ENCODE measurements at places on chromosomes 2 and 18.

GRCh38 chr2:240990726-240991377, 7.6 kb upstream of the SNED1 start:
- peak; percentile 51 for DNase-seq

DNA sequence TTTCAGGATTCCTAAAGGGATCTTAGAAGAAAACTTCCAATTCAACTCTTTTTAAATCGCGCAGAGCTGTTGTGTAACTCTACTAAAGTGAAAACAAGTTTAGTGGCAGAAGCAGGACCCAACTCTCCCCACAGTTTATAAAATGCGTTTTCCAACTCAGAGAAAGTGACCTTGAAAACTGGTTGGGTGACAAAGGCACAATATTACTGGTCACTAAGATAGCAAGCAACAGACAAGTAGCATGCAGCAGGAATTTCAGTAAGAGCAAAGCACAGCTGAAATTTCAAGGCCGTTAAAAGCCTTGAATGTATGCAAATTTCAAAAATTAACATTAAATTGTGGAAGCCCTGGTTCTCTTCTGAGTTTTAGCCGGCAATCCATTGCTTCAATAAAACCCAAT, 66.9 kb downstream of the STK39 start:
- no peak for DNase-seq

GRCh38 chr2:81542119-81542518, 1237.6 kb upstream of the LRRTM1 start:
- no peak for DNase-seq

- DNase-seq: no peak
Observed at GRCh38 chr2:96547731-96548171, 11.2 kb downstream of the ARID5A start.

GRCh38 chr2:101179982-101180381, 28.8 kb upstream of the TBC1D8 start:
- DNase-seq: no peak

DNA sequence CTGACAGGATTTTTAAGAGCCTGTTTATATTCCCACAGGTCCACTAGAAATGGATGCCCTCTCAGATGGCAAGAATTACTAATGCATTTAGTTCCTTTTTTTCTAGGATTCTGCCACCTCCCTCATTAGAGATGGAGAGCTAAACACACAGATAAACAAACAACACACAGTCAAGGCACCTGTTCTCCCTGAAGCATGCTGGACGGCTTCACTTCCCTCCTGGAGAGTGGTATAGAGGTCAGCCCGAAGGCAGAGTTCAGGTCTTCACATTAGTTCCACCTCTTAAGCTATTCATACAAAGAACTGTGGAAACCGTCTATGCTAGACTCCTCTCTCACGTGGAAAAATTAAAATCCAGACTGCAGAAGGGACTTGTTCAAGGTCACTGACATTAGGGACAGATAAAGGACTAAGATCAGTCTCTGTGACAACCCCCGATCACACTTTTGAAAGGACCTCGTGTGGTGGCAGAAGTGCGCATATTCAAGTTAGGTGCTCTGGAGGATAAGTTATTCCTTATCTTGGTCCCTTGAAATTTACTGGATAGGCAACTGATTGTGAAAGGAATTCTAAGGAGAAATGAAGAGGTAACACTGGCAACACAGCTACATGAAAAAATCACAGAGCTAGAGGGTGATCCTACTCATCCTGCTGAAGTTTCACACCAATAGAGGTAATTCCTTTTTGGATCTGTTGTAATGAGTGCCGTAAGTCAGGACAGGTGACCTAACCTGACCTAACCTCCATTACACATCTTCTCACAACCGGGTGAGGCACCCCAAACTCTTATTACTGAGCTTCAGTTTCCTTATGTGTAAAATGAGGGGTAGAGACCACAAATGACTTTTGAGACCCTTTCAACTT, 75.1 kb downstream of the SPRED2 start:
- DNase-seq: no peak

- DNase-seq: no peak
Observed at GRCh38 chr2:180446492-180446891, 439.4 kb upstream of the CWC22 start.

DNA sequence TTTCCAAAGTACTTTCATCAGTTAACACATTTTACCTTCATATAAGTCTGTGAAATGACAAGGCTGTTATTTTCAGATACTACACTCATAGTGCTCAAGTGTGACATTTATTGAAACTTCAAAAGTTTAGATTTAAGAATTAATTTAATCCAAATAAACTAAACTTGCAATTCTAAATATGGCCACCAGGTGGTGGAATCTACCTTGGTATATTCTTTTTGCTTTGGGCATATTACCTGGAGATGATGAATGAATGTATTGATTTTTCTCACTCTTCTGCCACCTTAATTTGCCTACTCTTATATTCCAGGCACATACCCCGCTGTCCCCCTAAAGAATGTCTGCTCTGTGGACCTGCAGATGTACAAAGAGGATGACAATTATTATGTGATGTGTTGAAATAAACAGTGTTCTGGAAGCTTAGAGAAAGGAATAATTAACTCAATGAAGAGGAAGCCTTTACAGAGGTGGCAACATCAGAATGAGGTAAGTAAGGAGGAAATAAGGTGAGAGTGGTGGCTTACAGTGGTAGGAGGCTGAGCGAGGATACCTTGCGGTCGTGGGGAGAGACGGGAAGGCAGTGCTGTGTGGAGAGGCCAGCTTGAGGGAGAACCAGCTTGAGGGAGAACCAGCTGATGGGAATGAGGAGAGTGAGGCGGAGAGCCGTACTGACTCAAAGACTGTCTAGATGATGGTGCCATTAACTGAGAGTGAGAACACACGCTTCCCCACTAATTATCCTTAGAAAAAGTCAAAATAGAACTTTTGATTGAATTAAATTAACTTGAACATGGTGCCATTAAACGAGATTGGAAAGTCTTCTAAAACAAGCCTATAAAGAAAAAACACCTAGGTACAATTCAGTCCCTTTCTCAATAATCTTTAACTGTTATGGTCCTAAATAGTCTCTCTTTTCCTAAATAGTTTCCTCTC, 179.5 kb downstream of the CELF4 start:
- DNase-seq: no peak

- peak; percentile 28 for DNase-seq
Observed at GRCh38 chr2:70975237-70975636, 3.2 kb upstream of the ANKRD53 start.

DNA sequence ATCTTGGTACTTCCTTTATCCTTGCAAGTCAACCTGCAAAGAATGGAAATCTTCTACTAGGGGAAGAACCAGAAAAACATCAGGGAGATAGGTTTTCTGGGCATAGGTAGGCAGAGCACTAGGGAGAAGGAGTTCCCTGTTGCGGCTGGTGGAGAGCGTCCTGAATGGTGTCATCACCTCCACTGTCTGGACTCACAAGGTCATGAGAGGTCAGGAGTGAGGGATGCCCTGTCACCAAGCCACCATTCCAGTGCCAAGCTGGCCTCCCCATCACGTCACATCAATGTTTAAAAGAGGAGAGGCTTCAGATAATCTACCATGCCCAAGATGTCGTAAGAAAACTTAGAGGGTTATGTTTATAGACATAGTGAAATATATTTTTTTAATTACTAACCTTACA, 72.1 kb downstream of the BCL2 start:
- no peak for DNase-seq

GRCh38 chr2:37987098-37987775, 62.1 kb downstream of the RMDN2 start:
- no peak for DNase-seq

- DNase-seq: no peak
Observed at GRCh38 chr2:3305431-3305830, 72.2 kb downstream of the EIPR1 start.

GRCh38 chr2:136136931-136137330, 19.0 kb upstream of the CXCR4 start:
- peak; percentile 26 for DNase-seq

DNA sequence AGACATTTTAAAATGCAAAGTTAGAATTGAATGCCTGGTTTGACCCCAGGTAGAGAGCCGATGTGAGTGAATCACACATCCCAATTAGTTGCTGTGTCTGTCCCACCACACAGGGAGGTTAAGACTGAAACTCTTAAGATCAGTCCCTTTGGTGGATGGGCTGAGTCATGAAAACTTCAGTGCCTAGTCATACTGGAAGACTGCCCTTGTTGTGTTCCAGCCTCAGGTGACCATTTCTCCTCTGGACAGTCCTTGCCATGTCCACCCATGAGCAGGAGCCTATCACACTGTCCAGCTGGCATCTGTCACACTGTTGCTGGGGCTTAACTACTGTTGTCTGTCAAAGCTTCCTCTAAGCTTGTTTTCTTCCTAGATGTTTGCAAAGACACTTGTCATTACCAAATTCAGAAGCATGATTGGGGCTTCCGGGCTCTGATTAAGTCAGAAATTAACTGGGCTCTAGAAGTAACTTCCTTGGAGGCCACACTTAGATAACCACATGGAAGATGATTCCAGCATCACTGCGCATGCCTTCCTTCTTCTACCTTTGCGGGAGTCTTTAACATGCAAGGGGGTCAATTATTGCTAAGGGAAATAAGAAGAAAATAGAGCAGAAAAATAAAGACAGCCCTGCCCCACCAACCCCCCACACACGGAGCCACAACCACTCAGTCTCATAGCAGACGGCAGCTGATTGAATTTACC, 21.3 kb downstream of the CYRIA start:
- DNase-seq: peak; percentile 79

GRCh38 chr2:15756882-15757819, 165.5 kb downstream of the DDX1 start:
- DNase-seq: peak; percentile 77

DNA sequence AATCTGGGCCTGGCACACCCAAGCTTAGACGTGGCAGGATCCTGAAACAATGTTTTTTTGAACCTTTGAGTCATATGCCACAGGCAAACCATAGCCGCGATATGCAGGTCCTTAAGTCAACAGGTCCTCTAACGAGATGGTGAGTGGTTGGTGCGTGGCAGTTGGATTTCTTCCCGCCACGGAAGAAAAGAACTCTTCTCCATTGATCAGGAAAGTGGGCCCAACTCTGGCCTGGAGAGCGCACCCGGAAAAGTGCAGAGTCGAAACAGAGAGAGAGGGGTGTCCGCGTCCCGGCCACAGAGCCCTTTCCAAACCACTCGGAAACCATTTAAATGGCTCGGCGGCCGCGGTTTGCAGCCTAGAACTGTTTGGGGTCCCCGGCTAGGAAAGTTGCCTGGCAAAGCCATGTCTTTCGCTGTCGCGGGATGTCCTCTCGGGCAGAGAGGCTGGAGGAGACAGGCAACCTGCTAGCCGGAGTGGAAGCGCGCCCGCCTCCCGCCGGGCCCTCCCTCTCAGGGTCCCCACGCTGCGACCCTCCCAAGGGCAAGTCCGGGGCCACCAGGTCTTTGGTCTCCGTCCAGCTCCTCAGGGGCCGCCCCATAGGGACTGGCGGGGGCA, 777 bp downstream of the GALNT3 start:
- peak; percentile 67 for DNase-seq

- DNase-seq: no peak
Observed at GRCh38 chr2:165313509-165313908, 74.3 kb downstream of the SCN2A start.

- DNase-seq: no peak
Observed at GRCh38 chr2:161111531-161111930, 48.7 kb upstream of the TANK start.

DNA sequence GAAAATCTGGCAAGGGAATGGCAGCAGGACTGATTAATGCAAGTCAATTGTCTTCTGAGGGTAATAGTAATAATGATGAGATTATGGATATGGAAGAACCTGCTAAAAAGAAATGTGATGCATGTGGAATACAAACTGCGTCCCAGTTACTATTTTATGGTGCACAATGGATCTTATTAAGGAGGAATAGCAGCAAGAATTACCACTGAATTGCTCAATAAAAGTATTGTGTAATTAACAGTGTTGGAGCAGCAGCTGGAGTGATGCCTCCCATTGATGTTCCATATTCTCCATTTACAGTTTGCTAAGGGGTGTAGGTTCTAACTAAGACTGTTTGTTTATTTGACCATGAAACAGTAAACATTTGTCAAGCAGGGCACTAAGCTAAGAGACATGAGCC, 167.9 kb downstream of the HRH4 start:
- no peak for DNase-seq

GRCh38 chr2:70201225-70201768, 10.5 kb upstream of the C2orf42 start:
- DNase-seq: no peak

GRCh38 chr2:67631483-67631882, 234.3 kb downstream of the ETAA1 start:
- no peak for DNase-seq

DNA sequence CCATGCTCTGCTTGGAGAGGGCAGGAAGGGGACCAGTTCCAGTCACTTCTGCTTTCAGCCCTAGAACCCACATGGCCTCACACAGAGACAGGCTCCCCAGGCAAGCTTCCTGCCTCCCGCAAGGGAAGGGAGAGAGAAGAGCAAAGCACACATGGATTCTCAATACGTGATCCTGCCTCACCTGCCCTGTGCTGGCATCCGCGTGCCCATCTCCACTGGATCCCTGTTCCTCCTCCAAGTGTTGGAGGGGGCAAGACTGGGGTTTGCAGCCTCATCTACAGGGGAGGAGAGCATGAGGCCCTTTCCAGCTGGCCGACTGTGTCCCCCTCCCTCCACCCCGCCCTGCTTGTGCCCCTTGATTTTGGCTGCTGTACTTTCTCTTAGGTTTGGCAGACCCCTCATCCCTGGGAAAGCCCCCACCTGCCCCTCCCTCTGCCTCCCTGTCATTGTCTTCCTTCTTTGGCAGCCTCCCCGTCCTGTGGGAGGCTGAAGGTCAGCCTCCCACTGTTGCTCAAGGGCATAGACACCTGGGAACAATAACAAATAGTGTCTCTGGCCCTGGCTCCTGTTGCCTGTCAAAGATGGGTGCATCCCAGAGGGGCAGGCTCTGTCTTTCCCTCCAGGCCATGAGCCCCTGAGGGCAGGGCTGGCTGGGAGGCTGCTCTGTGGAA, 22.7 kb downstream of the KCNF1 start:
- no peak for DNase-seq

DNA sequence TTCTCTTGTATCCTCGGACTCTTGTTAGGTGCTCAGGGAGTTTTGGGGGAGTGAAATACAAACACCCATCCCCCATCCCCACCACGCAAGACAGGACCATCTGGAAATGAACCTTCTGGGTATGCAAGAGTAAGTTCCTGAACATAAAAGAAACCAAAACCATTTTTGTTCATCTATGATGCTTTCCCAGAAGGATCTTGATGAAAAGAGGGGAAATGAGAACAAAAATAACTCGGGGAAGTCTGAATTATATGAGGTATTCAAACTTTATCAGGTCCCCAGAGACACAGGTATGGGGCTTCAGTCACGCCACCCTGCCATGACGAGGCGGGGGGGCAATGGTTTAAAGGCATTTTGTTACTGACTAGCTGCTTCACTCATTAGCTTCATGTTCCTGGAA, 68.6 kb upstream of the DNMT3A start:
- no peak for DNase-seq
